ENCODE measurements at places on chromosomes 4 and X.

GRCh38 chrX:124194901-124195300, 137.6 kb upstream of the TEX13D start:
- no peak for DNase-seq

- no peak for DNase-seq
These were observed at the start of gene OR13H1 for GRCh38 chrX:131543774-131544173. Gene OR13H1, plus strand, starts transcription at chrX:131544074. Its CDS starts 0 bp downstream, at chrX:131544074.

- DNase-seq = no peak
These were observed 25.2 kb downstream of the DDIT4L start for GRCh38 chr4:100164808-100165760.

DNA sequence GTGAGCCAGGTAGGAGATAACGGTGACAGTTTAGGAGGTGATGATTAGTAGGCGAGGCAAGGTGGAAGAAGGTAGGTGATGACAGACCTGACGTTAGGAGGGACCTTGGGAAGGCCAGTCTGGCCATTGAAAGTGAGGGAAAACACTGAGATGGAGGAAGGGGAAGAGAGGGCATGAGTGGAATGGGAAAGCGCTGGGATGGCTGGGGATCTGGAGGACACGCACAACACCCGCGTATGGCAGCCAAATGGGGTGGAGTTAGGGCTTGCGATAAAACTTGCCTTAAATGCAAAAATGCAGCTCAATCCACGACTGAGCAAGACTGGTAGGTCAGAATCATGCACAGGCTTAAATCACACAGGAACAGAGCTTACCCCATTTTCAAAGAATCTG, 605 bp upstream of the CDKL2 start:
- DNase-seq = no peak

- no peak for DNase-seq
These were observed 85.6 kb downstream of the ZNF330 start for GRCh38 chr4:141306331-141306730.

DNA sequence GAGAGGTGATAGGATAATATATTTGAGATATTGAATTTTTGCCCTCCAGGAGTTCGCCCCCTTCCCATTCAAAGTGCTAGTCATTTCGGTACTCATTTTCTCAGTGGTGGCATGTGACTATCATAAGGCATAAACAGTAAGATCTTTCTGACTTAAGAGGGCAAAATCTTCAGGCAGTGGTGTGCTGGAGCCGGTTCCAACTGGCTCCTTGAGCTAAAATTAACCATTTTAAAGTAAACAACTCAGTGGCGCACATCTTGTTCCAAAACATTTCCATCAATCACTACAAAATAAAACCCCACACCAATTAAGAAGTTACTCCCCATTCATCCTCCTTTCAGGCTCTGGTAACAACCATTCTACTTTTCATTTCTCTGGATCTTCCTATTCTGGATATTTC, 43.3 kb downstream of the LUZP4 start:
- DNase-seq = no peak

- no peak for DNase-seq
These were observed 471.3 kb downstream of the TECRL start for GRCh38 chr4:63937961-63938360.

- DNase-seq = no peak
These were observed 265.8 kb downstream of the ARAP2 start for GRCh38 chr4:35978551-35978950.

DNA sequence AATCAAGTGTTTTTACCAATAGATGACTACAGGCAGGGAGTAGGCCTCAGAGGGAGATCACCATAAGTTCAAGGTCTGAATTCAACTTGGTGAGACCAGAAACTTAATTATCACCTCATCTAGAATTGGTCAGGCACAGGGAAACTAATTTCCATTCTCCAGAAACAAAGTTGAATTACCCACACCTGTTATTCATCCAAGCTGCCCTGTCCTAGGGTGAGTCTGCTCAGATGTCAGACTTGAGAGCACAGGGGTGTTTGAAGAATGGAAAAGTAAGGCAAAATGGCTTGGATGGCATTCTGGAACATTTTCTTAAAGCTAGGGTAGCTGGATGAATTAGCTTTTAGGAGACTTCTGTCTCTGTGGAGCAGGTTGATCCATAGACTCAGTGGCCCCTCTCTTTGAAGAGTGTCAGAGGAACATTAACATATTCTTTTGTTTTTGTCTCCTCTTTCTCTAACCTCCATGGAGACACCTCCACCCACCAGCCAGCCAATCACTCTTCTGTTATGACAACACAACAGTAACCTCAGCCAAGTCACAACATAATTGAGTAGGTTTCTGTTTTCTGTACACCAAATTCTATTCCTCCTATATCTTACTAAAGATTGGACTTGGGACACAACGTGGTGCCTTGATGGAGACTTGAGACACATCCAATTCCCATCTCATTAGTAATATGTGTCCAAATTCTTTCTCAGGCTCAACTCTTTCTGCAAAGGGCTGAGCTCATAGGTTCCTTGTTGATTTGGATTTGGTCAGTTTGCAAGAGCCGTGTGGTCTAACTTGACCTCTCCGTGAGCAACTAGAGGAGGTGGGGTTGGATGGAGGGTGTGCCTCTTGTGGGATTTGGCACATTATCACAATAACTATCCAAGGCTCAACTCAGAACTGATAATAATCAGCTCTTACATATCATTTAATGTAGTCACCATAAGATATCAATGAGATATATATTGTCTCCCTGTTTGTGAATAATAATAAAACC, 45.1 kb downstream of the VSIG4 start:
- DNase-seq = no peak

GRCh38 chr4:99863-100262, 24.4 kb upstream of the ZNF718 start:
- no peak for DNase-seq

DNA sequence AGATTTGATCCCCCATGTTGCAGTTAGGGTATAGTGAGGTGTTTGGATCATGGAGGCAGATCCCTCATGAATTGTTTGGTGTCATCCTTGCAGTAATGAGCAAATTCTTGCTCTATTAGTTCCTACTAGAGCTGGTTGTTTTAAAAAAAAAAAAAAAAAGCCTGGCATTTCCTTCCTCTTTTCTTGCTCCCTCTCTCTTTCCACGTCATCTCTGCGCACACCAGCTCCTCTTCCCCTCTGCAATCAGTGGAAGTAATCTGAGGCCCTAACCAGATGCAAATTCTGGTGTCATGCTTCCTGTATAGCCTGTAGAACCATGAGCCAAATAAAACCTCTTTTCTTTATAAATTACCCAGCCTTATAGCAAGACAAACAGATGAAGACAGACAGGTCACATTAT, 24.5 kb downstream of the WDR17 start:
- no peak for DNase-seq

DNA sequence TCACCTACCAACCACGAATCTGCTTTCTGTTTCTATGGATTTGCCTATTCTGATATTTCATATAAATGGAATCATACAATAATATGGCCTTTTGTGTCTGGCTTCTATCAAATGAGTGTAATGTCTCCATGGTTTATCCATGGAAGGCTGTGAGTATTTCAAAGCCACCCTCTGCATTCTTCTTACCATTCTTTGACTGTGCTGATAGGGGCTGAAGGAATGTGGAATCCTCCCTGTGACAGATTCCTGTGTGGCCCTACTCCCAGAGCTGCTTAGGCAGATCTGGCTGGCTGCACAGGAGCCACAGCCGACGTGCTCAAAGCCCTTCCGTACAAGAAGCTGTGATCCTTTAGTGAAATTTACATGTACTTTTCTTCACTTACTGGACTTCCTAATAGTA, 163.2 kb downstream of the HS6ST2 start:
- no peak for DNase-seq

DNA sequence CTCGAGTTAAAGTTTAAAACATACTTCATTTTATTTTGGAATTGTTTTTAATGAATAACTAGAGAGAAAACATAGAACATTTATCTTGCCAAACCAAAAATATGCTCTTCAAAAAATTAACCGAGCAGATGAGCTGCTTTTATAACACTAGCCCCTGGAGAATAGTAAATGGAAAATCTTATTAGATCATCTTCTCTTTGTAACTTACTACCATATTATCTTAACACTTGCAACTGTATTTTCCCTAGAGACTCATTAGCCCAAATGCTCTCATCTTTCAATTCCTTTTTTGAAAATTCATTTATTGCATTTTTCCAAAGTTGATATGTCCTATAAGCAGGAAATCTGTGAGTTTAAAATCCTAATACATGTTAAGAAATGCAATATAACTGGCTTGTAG, 143.3 kb downstream of the CAMK2D start:
- DNase-seq = no peak

DNA sequence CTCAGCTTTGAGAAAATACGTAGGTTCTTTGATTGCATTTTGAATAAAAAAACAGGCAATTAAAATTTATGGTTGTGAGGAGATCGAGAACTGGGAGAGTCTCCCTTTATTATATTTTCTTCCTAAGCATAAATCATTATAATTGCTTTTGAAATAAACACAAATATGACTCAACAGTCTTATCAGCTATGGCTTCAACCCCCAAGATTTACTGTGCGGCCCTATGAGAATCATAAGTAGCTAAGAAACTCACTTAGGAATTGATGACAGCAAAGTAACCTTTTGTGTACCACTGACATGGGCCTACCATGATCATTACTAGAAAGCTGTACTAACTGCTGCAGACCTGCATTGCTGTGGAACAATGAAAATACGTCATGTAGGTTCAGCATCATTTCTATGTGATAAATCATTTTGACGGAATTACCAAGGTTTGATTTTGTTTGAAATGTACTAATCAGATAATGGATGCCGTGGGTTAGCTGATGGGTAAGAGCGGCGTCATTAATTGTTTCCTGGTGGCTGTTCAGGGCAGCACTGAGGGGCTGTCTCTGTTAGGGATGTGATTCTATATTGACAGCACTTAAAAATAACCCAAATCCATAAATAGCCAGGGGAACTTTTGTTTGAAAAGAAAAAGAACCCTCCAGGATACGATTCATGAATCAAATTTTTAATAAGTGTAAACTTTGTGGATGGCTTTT, 51.5 kb upstream of the GPRIN3 start:
- no peak for DNase-seq
